Neural crest cell (in vitro differentiated cells): ENCODE measurements at places on chromosomes 3 and 15. TPM values are rescaled to one million over a fixed set of nuclear protein-coding genes. Genes with fewer than 3 reads are reported as not detected.

DNA sequence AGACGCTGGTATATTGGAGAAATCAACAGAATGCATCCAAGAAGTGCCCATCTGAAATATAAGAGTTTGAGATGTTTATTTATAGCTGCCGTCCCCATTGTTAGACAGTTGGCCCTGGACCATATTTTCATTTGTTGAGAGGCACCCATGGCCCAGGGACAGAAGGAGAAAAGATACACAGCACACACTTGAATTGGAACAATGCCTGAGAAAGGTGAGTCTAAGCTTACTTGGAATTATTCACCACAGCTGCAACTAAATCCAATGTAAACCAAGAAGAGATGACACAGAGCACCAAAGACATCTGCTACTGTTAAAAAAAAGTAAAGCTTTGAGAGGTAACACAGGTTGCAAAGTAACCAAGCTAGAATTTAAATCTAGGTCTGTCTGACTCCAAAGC lies 525.5 kb upstream of the NAALADL2 start:
- no peaks in the 10 kb centered on the region for H3K27me3 ChIP-seq
- no peak for DNase-seq
- no peak overlapping the region for H3K4me3 ChIP-seq

The SI gene
- total RNA-seq, result not detected in 2 replicates

DNA sequence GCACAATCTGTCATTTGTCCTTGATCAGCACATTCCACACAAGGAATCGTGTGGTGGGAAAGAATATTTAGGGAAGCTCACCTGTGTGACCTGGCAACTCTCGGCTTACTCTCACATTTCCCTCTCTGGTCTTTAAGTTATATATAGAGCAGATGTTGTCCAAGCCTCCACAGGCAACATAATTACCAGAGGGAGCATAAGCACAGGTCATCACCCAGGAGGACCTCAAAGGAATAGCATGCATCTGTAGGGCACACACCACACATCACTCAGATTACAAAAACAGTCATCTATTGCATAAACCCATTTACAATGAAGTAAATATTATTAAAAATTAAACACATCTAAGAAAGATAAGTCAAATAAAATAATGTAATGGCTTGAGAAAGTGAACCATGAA lies 36.5 kb downstream of the GNB4 start:
- H3K4me3 ChIP-seq, result no peak overlapping the region
- DNase-seq, result no peak
- H3K36me3 ChIP-seq, result peaks cover 9% of the 10 kb centered on the region

- no peaks in the 10 kb centered on the region for H3K27me3 ChIP-seq
- no peak for DNase-seq
- no peaks in the 10 kb centered on the region for H3K4me1 ChIP-seq
- no peak overlapping the region for H3K27ac ChIP-seq
Measured at GRCh38 chr3:175778994-175779393, 919.9 kb downstream of the NAALADL2 start.

- no peak overlapping the region for H3K27ac ChIP-seq
- DNase-seq, result no peak
- no peaks in the 10 kb centered on the region for H3K27me3 ChIP-seq
- H3K4me1 ChIP-seq, result peaks cover 58% of the 10 kb centered on the region
- H3K36me3 ChIP-seq, result peaks cover 5% of the 10 kb centered on the region
- H3K4me3 ChIP-seq, result no peak overlapping the region
Measured at GRCh38 chr15:85419161-85419560, 38.8 kb downstream of the AKAP13 start.

DNA sequence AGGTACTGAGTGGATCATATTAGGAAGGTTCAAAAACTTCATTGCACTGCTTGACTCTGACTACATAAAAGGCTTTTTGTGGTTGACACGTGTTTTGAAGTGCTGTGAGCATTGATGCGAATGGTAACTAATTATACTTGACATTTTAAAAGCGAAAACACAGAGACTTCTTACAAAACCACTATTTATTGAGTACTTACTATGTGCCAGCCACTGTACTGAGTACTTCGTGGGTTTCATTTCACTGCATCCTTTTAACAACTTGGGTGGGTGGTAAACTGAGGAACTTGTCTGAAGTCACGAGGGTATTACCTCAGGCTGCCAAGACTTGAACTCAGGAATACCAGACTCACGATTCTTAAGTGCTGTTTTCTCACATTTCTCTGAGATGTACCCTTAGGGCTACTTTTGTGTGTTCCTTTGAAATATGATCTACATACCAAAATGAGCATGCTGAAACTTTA lies 45.3 kb upstream of the PPP4R2 start:
- H3K4me1 ChIP-seq, result peaks cover 23% of the 10 kb centered on the region
- H3K27me3 ChIP-seq, result no peaks in the 10 kb centered on the region
- no peak for DNase-seq
- H3K4me3 ChIP-seq, result no peak overlapping the region

DNA sequence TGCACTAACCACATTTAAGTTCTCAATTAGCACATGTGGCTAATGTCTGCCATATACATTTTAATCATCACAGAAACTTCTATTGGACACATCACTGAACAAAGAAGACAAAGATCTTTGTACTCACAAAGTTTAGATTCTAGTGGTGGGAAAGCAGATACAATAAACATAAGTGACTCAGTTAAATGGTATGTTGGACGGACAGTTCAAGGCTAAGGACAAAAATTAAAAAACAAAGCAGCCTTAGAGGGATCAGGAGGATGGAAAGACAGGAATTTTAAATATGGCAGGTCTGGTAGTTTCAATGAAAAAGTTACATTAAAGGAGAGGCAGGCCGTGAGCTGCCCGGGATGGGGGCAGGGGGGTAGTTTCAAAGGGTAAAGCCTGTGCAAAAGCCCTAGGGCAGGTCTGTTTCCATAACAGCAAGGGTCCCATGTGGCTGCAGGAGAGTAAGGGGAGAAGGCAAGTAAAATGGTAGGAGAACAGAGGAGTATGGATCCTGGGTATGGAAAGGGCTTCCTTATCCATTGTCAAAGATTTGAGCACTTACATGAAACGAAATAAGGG lies 220.7 kb downstream of the FHIT start:
- peaks cover 6% of the 10 kb centered on the region for H3K36me3 ChIP-seq
- H3K27ac ChIP-seq, result no peak overlapping the region
- H3K4me1 ChIP-seq, result peaks cover 11% of the 10 kb centered on the region
- H3K27me3 ChIP-seq, result no peaks in the 10 kb centered on the region
- H3K4me3 ChIP-seq, result no peak overlapping the region

DNA sequence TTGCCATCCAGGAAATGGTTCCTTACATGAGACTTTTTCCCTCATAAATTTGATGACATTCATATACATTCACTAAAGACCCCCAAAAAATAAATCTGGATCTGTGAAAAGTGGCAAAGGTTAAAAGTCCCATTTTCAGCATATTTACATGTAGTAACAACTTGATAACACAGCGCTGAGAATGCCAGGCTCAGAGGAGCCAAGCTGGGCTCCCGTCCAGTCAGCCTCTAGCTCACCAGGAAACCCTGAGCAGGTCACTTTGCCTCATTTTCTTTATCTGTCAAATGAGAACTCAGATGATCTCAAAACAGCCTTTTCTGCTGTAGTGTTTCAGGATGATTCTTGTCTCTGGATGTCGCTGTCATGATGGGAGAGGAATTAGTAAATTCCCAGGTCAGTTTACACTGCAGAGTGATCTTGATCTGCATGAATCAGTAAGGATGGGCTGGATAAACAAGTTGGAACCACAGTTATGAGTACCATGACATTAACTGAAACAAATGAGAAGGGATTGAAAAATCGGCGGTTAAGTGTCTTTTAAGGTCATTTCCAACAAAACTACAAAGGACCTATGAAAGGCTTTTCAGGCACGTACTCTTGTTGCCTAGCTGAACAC lies 82.8 kb downstream of the PPARG start:
- H3K4me3 ChIP-seq, result no peak overlapping the region
- H3K4me1 ChIP-seq, result no peaks in the 10 kb centered on the region
- H3K27ac ChIP-seq, result no peak overlapping the region
- no peaks in the 10 kb centered on the region for H3K36me3 ChIP-seq
- peaks cover 28% of the 10 kb centered on the region for H3K27me3 ChIP-seq

The SLC6A1 gene
- 0.42 and 0.45 TPM in 2 replicates for total RNA-seq

GRCh38 chr3:143896486-143896885 lies 48.2 kb upstream of the SLC9A9 start:
- H3K4me1 ChIP-seq, result peaks cover 17% of the 10 kb centered on the region
- no peak for DNase-seq
- no peak overlapping the region for H3K27ac ChIP-seq

DNA sequence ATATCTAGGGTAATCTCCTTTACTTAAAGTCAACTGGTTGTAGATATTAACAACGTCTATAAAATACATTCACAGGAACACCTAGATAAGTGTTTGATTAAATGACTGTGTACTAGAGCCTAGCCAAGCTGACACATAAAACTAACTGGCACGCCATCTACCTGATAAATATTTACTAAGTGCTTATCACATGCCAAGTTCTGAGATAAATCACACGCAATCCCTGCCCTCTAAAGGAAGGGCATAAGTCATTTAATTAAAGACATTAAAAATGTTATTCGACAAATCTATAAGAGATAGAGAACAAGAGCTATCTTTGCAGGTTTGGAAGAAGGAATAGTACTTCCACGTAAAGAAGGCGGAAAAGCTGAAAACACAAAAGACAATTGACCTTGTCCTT lies 11.1 kb upstream of the MB21D2 start:
- no peak overlapping the region for H3K4me3 ChIP-seq
- H3K27ac ChIP-seq, result no peak overlapping the region
- no peaks in the 10 kb centered on the region for H3K36me3 ChIP-seq
- no peaks in the 10 kb centered on the region for H3K27me3 ChIP-seq

DNA sequence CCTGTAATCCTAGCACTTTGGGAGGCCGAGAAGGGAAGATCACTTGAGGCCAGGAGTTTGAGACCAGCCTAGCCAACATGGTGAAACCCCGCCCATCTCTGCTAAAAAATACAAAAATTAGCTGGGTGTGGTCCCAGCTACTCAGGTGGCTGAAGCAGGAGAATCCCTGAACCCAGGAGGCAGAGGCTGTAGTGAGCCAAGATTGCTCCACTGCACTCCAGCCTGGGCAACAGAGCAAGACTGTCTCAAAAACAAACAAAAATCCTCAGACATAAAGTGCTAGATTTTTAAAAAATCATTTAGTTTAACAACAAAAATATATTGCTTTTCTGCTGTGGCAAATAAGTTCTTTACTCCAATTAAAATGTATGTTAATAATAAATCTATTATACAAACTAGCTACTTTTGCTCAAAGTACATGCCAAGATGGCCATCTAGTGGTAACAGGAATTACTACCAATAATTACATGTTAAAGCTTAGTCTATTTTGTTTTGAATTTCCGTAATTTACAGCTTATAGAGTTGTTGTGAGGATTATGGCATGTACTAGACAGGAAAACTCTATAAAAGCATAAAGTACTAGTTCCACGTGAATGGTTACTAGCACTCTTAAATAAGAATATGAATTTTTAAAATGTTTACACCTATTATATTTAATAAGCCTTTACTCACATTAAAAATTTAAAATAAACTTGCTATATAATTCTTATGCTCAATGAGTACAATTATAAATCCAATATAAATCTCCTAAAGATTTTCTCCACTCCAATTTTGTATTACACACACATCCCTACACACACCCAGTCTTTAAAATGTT lies 39.0 kb downstream of the GABPB1 start:
- no peak overlapping the region for H3K27ac ChIP-seq
- H3K27me3 ChIP-seq, result no peaks in the 10 kb centered on the region
- DNase-seq, result no peak
- H3K4me1 ChIP-seq, result peaks cover 4% of the 10 kb centered on the region
- H3K36me3 ChIP-seq, result no peaks in the 10 kb centered on the region

GRCh38 chr3:47436180-47436579 lies 39.6 kb downstream of the SCAP start:
- DNase-seq, result no peak
- H3K4me1 ChIP-seq, result no peaks in the 10 kb centered on the region
- H3K27me3 ChIP-seq, result no peaks in the 10 kb centered on the region
- H3K36me3 ChIP-seq, result peaks cover 26% of the 10 kb centered on the region
- no peak overlapping the region for H3K4me3 ChIP-seq

DNA sequence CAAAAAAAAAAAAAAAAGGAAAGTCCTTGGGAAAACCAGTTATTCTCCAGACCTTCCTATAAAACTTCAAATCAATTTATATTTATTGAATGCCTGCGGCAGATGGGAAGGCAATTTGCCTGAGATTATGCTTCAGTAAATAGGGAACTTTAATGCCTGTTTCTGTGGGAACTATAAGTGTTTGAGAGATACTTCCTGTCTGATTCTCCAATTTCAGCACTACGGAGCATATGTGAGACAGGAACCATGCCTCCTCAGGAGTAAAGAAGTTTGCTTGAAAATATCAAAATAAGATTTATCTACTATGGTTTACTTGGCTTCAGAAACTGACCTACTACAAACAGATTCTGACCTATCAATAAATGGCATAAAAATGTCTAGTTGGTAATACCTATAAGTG lies 135.5 kb downstream of the CBLB start:
- H3K27me3 ChIP-seq, result no peaks in the 10 kb centered on the region
- peaks cover 3% of the 10 kb centered on the region for H3K36me3 ChIP-seq
- no peak for DNase-seq
- no peak overlapping the region for H3K4me3 ChIP-seq

DNA sequence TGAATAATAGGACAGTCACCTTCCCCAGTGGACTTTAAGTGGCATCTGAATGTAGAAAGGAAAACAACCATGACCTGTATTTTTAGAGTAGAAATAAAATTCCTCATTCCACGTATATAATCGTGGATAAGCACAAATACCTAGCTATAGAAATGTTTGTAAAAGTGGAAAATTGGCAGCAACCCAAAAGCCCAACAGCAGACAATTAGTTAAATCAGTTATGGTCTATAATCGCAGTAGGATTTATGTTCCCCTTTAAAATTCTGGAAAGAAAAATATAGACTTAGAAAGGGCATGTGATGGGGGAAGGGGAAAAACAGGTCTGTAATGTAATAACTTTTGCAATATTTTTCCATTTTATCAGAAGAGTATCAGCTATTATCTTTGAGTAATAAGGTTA lies 241.9 kb upstream of the ST8SIA2 start:
- no peak for DNase-seq
- no peaks in the 10 kb centered on the region for H3K4me1 ChIP-seq
- no peak overlapping the region for H3K27ac ChIP-seq
- H3K27me3 ChIP-seq, result peaks cover 3% of the 10 kb centered on the region
- H3K36me3 ChIP-seq, result no peaks in the 10 kb centered on the region
- no peak overlapping the region for H3K4me3 ChIP-seq

GRCh38 chr15:72912121-72912520 lies 128.6 kb upstream of the ADPGK start:
- peaks cover 9% of the 10 kb centered on the region for H3K27me3 ChIP-seq
- no peak overlapping the region for H3K27ac ChIP-seq
- no peaks in the 10 kb centered on the region for H3K4me1 ChIP-seq
- H3K36me3 ChIP-seq, result no peaks in the 10 kb centered on the region
- no peak for DNase-seq
- H3K4me3 ChIP-seq, result no peak overlapping the region

DNA sequence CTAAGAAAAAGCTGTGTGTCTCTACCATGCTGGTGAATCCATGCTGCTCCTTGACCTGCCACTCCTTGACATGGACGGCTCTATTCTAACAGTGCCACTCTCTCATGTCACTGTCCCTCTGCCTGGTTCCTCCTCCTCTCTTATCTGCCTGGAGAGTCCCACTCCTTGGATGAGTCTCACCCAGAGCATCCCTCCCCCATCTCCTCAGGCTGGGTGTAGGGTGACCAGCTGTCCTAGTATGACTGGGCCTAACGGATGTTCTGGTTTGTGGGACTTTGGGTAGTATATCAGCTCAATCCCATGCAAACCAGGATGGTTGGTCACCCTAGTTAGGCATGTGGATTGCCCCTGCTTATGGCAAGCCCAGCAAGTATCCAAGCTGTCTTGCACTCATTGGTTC lies 54.3 kb downstream of the LIPC start:
- peaks cover 2% of the 10 kb centered on the region for H3K36me3 ChIP-seq
- H3K4me3 ChIP-seq, result no peak overlapping the region
- no peak overlapping the region for H3K27ac ChIP-seq
- no peaks in the 10 kb centered on the region for H3K4me1 ChIP-seq

The FAM81A gene
- total RNA-seq, result 3.8 and 4.2 TPM in 2 replicates
